Subcutaneous preadipocyte (primary cell): ENCODE measurements at places on chromosomes 6 and 20. TPM values are rescaled to one million over a fixed set of nuclear protein-coding genes. Genes with fewer than 3 reads are reported as not detected.

The OR2H1 gene
- not detected in 2 replicates for total RNA-seq

The TGM6 gene
- not detected in 2 replicates for total RNA-seq

The RBBP8NL gene
- not detected in 2 replicates for total RNA-seq

The OLIG3 gene
- total RNA-seq, result not detected in 2 replicates

The NINL gene
- total RNA-seq, result 4.8 and 5.7 TPM in 2 replicates

The PLA2G7 gene
- not detected in 2 replicates for total RNA-seq

The GRM1 gene
- total RNA-seq, result under 0.01 TPM in 2 replicates

The BEND6 gene
- total RNA-seq, result 9.6 and 12.7 TPM in 2 replicates

The PARD6B gene
- 0.37 and 0.59 TPM in 2 replicates for total RNA-seq

The MOCS1 gene
- total RNA-seq, result 11.8 and 12.5 TPM in 2 replicates

The VGLL2 gene
- not detected in 2 replicates for total RNA-seq

The CEP85L gene
- total RNA-seq, result 10.3 and 13.7 TPM in 2 replicates

The TMEM200A gene
- 4.1 and 5.1 TPM in 2 replicates for total RNA-seq

The ITPA gene
- 29.0 and 36.9 TPM in 2 replicates for total RNA-seq

The APOBEC2 gene
- not detected in 2 replicates for total RNA-seq

The KPNA5 gene
- total RNA-seq, result 4.4 and 5.1 TPM in 2 replicates

The ID1 gene
- total RNA-seq, result 54.2 and 75.0 TPM in 2 replicates

The PCIF1 gene
- 10.7 and 11.3 TPM in 2 replicates for total RNA-seq

The ULBP3 gene
- total RNA-seq, result 17.3 and 21.7 TPM in 2 replicates

The C4B gene
- 1.4 and 1.5 TPM in 2 replicates for total RNA-seq

The OOEP gene
- total RNA-seq, result not detected in 2 replicates

The POM121L2 gene
- total RNA-seq, result not detected in 2 replicates

The MLN gene
- total RNA-seq, result not detected in 2 replicates

The MUC22 gene
- not detected in 2 replicates for total RNA-seq

The ELMO2 gene
- 29.8 and 36.9 TPM in 2 replicates for total RNA-seq

The DNPH1 gene
- 43.6 and 65.4 TPM in 2 replicates for total RNA-seq

The RCAN2 gene
- 0.78 and 7.0 TPM in 2 replicates for total RNA-seq

The PKHD1 gene
- total RNA-seq, result not detected in 2 replicates

The TGIF2 gene
- total RNA-seq, result 4.4 and 5.5 TPM in 2 replicates

The PRDM1 gene
- total RNA-seq, result 0.78 and 1.1 TPM in 2 replicates

The OCSTAMP gene
- not detected in 2 replicates for total RNA-seq

The FRK gene
- total RNA-seq, result under 0.01 TPM in 2 replicates

The IL17F gene
- not detected in 2 replicates for total RNA-seq

The ADGRF4 gene
- not detected in 2 replicates for total RNA-seq

The TBXT gene
- total RNA-seq, result not detected in 2 replicates

The ADGB gene
- not detected in 2 replicates for total RNA-seq

The ANKRD66 gene
- total RNA-seq, result not detected in 2 replicates

The PRKN gene
- 2.0 and 3.3 TPM in 2 replicates for total RNA-seq

The JPH2 gene
- total RNA-seq, result under 0.01 and 0.20 TPM in 2 replicates

The RFX6 gene
- not detected in 2 replicates for total RNA-seq
